ENCODE measurements at places on chromosomes 5 and 9.

- no peak for DNase-seq
Observed at GRCh38 chr5:133475986-133476385, 136.4 kb downstream of the FSTL4 start.

GRCh38 chr9:133161547-133161950, 2.2 kb downstream of the GBGT1 start:
- no peak for DNase-seq

- no peak for DNase-seq
Observed at GRCh38 chr5:178291161-178291561, 58.6 kb upstream of the PHYKPL start.

DNA sequence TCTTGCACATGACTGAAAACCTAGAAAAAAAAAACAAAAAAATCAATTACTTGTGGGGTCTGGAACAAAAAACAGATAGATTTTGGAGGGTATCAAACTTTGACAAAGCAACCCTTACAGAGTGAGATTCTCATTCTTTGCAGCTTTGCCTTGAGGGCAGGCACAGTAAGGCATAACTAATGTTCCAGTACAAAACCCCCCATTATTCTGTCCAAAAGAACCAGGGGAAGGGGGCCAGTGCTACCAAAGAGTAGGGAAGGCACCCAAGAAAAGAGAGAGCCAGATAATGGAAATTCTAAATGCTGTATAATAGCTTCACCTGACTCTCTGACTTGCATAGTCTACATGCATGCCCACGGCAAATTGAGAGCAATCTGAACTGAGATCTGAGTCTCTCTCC, 12.9 kb downstream of the POLK start:
- no peak for DNase-seq

- DNase-seq, result no peak
Observed at GRCh38 chr5:3392306-3392939, 203.2 kb upstream of the IRX1 start.

DNA sequence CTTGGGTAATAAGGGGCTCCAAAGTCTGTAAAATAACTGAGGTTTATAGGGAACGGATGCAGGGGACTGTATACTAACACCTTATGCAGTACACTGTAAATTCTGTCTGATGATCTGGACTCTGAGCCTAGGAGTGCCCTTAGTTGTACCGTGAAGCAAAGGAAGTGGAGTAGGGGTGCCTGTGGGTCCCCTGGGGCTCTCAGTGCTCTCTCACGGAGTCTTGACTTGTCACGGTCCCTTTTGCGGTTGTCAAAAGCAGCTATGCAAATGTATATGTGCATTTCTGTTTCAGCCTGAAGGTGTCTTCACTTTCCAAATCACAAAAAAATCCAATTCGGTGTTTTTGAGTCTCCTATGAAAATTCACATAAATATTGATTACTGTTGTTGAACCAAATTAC, 17.8 kb downstream of the DMRT1 start:
- DNase-seq, result no peak

DNA sequence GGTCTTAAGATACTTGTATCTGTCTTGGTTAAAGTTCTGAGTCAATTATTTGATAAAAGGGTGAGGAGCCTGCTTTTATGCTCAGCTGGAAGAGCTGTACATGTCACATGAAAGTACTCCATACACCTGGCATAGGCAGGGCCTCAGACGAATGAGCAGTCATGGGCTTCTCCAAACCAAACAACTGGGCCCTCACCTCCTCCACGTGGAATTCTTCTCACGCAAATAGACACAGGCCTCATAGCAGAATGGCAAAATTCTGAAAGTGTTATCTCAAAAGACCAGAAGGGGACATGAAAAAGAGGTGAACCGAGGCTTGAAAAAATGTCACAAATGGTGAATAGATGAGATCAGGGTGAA, 48.6 kb downstream of the FAM240B start:
- no peak for DNase-seq

DNA sequence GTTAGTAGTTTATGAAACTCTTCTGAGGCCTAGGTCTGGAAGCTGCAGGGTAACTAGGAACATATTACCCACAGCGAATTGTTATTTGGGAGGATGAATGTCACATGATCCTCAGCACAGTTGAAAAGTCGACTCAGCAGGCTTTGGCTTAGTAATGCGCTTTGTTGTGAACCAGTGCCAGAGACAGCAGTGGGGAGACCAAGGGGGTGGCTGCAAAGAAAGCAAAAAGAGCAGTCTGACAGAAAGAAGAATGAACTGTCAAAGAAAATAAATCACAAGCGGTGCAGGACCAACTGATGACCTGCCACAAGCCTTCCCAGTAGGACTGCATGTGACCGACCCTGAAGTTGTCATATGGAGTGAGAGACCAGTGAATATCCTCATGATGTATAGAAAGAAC, 170.0 kb downstream of the CCDC171 start:
- DNase-seq, result no peak

GRCh38 chr5:63555874-63556273, 406.4 kb downstream of the HTR1A start:
- no peak for DNase-seq

- DNase-seq, result no peak
Observed at GRCh38 chr9:101629636-101630035, 34.9 kb upstream of the PPP3R2 start.

- DNase-seq, result no peak
Observed at GRCh38 chr5:178535299-178536175, 54.7 kb downstream of the COL23A1 start.

DNA sequence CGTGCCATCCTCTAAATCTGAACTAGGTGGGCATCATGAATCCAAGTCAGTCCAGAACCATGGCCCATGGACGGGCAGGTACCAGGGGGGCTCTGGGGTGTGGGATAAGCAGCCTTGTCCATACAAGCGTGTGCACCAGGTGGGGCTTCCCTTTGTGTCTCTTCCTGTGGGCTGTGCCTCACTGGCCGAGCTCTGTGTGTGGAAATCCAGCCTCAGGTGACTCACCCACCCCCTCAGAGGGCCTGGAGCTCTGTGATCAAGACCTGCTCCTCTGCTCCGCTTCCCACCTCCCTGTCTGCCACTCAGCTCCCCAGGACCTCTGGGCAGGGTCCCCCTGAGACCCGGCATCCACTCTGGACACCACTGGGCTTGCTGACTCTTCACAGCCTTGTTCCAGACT, 33.0 kb downstream of the GADD45G start:
- no peak for DNase-seq

GRCh38 chr9:5846501-5846921, 13.6 kb upstream of the ERMP1 start:
- no peak for DNase-seq

- DNase-seq, result no peak
Observed at GRCh38 chr9:68780720-68781119, 75.7 kb downstream of the PIP5K1B start.

DNA sequence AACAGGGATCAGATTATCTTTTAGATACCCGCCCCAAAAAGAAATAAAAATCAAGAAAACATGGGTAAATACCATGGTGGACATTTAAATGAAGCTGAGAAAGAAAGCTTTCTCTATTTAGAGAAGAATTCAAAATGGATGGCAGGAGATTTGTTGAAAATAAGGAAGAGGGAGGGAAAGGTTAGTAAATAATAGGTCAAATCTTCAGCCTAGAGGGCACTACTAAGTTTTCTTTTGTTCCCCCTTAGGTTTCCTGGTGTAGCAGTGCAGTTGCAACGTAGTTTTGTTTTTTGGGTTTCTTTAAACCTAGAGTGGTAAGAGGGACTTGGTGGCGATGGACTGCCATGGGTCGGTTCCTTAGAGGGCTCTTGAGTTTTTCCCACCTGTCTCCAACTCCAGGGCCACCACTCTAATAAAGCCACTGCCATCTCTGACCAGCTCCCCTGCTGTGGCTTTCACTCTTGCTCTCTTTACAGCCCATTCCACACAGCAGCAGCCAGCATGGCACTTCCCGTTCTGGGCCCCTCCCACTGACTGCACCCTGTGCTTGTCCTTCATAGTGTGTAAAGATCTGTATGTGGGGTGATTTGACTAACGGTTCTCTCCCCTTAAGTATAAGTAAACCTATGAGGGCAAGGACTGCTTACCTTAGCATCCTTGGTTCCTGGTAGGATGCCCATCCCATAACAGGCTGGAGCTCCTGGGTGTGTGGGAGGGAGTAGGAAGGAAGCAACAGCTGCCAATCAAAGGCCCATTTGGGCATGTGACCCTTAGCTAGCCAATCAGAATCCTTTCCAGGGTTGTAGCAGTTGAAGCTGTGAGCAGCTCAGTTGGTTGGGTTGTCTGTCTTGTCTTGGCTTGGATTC, 118.3 kb downstream of the SLC1A3 start:
- no peak for DNase-seq

GRCh38 chr9:22045423-22045822, 36.3 kb upstream of the CDKN2B start:
- no peak for DNase-seq

DNA sequence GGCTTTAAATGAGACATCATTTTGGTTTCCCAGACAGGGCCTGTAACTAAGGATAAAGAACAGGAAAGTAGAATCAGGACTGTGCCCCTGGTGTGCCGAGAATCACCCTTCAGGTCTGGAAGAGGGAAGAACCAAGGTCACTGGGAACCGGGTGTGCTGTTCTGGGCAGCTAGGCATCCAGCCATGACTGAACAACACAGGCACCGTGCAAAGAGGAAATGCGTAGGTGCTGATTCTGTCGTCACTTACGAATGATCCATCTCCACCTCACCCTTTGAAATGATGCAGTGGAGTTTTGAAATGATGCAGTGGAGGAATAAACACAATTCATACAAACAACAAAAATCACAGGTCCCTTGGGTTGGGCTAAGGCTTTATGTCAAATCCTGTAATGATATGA, 64.4 kb downstream of the MAP1B start:
- no peak for DNase-seq

DNA sequence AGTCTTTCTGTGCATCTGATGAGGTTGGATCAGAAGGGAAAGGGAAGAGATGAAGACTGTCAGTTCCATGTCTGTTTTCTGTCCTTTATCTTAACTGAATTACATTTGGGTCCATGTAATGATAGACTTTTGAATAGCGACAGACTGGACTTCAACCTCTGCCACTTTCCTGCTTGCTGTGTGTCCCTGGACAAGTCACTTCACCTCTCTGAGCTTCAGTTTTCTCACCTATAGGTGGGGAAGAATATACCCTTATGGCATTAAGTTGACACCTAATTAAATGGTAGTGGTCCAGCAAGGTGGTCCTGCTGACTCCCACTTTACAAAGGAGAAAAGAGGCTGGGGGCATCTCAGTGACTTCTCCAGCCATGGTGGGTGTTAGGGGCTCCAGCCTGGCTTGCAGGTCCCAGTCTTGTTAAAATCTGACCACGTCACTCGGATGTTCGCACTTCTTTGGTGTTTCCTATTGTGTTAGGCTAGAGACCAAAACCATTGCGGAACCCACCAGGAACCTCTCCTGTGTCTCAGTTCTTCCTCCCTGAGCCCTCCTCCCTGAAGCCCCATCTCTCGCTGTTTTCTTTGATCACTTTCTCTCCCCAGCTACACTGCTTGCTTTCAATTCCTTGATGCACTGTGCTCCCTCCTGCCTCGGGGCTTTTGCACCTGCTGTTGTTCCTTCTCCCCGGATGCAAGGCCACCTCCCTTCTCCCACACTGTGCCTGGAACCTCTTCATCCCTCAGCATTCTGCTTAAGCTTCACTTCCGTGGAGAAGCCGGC, 256.5 kb downstream of the NSG2 start:
- DNase-seq, result no peak

- DNase-seq, result no peak
Observed at GRCh38 chr5:66440202-66440680, 156.0 kb upstream of the MAST4 start.

- DNase-seq, result no peak
Observed at GRCh38 chr5:115463983-115464382, 80.6 kb downstream of the FEM1C start.

GRCh38 chr9:88810826-88811225, 180.4 kb upstream of the S1PR3 start:
- no peak for DNase-seq

DNA sequence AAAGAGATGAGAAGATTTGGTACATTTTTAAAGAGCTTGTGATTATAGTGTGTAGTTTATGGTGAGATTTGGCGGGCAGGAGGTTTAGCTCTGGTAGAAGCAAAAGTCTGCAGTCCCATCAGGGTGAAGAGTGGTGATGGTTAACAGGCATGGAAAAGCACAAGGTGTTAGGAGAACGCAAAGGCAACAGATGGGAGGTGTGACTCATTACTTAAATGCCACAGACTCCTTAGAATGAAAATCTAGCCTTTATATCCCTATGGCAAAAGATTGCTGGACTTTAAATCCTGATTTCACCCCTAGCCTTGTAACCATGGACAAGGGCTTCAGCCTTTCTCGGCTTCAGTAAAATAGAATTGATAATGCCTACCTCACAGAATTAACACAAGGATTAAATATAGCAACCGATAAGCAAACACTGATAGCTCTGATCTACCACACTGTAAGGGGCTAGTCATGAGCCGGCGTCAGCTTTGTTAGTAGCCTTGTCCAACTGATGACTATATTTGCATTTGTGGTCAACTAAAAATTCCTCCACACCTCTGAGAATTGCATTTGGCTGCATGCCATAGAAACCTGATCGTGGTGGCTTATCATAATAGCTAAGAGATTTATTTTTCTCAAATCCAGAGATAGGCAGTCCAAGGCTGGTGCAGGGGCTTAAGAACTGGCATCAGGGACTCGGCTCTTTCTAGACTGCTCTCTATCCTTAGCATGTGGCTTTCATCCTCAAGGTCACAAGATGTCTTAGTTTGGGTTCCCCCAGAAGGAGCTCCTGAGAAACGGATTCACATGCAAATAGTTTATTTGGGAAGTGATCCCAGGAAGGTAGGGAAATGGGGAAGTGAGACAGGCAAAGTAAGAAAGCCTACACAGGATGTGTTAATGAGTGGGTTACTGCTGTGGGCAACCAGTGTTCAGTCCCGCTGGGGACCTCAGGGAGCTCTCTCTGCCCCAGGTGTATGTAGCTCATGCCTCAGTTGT, 19.6 kb downstream of the MFAP3 start:
- no peak for DNase-seq

GRCh38 chr9:137650779-137651178, 32.0 kb downstream of the EHMT1 start:
- DNase-seq, result no peak

DNA sequence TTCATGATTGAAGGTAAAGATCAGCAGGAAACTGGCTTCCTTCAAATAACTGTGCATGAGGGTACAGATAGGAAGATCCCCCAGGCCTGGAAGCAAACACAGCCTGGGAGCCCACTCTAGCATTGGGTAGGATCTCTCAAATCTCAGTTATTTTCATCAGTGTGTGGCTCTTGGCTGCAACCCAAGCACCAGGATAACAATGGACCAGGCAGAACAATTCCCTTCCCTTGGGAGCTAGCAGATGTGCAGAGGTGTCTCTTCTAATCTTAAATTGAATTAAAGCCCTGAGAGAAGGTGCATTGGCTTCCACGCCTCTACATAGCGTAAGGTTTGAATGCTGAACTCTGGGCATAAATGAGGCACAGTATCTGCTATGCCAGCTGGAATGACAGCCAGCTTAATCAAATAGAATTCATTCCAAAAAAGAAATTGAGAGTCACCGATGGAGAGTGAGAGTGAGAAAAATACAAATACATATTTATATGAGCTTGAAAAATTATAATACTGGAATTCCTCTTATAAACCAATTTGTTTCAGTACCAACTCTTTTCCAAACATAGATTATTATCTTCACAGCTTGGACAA, 957.3 kb downstream of the CDH12 start:
- no peak for DNase-seq
